ENCODE measurements at places on chromosomes 7 and 10.

GRCh38 chr10:16470747-16471146 is 33.9 kb downstream of the PTER start:
- no peak for DNase-seq

DNA sequence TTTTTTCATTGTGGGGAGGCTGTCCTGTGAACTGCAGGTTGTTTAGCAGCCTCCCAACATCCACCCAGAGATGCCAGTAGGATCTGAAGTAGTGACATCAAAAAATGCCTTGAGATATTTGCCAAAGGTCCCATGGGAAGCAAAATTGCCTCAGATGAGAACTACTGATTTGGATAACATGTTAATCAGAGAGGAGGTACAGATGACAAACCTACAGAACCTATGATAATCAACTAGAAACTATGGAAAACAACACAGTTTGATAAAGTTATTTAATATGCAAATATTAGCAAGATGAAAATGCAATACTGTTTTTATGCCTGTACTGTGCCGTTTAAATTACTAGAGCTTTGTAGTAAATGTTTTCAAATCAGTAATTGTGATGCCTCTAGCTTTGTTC is 90.9 kb upstream of the NOBOX start:
- no peak for DNase-seq

GRCh38 chr7:104980841-104981671 is 32.9 kb upstream of the KMT2E start:
- no peak for DNase-seq

DNA sequence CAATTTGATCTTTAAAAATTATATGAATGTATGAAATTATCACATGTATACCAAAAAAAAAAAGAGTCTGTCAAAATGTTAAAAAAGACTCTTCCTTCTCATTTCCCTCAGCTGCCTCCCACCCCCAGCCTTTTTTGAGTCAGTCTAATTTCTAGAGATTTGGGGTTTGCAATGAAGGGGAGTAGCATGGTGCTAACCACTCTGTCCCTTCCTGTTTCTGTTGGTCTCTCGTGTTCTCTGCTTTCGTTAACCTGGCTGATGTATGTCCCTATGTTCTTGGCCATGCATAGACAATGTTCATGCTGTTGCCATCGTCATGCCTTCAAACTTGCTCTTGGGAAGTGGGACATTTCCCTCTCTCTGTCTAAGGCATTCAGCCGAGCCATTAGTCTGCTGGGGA is 474.1 kb downstream of the LRMDA start:
- DNase-seq = no peak

GRCh38 chr10:28849309-28849708 is 172.0 kb downstream of the BAMBI start:
- DNase-seq = no peak

DNA sequence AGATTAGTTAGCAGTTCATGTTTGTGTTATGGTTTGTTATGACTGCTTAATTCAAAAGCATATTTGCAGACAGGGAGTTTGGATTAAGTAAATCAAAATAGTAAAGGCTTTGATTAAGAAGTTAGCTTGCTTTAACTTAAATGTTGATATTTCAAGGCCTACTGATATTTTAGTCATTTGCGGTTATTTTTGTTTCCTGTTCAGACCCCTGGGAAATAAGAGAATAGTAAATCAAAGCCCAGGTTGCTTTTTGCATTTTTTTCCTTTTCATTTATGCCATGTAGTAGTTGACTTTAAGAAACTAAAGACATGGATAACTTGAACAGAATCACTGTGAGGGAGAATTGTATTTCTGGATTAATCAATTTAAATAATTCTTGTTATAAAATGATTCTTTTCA is 77.3 kb downstream of the HDAC9 start:
- no peak for DNase-seq

DNA sequence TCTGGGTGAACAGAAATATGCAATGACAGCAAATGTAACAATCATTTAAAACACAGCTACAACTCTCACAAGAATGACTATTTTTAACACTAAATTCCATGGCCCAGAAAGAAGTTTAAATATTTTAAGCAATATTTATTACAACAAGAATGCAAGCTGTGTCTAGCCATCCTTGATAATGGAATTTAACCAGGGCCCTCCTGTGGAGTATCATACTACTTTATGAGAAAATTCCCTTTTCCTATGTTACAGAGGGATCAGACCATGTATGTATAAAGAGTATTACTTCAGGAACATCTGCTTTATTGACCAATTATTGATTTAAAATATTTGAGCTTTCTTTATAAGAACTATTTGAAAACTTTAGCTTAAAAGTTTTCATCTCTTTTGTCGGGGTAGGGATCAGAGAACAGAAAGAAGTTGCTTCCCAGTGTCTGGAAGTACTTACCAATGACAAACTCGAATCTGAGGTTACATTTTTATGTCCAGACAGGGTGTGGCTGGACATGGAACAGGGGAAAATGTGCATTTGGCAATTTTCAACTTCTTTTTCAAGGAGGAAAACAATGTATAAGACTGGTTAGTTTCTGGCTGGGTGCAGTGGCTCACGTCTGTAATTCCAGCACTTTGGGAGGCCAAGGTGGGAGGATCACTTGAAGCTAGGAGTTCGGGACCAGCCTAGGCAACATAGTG is 48.3 kb upstream of the NRBF2 start:
- DNase-seq = no peak

- no peak for DNase-seq
Measured at GRCh38 chr7:50308532-50309385, 4.2 kb downstream of the IKZF1 start.

DNA sequence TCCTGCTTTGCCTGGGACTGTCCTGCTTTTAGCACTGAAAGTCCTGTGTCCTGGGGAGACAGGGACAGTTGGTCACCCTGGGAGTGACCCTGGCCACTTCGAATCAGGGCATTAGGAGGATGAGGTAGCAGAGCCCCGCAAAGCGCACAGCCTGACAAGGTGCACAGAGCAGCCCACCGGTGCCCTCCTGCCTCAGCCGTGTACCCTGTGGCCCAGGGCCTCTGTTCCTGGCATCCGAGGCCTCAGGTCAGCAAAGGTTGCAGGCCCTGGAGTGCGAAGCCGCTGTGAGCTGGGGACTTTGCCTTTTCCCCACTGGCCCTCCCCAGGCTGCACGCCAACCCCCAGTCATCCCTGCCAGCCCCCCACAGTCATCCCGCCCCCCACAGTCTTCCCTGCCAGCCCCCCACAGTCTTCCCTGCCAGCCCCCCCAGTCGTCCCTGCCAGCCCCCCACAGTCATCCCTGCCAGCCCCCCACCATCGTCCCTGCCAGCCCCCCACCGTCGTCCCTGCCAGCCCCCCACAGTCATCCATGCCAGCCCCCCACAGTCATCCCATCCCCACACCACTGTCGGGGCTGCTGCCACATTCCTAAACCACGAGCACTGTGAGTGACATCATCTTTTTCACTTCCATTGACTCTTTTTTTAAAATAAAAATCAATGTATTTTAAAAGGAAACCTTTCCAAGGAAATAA is 91.8 kb downstream of the RGS10 start:
- no peak for DNase-seq

DNA sequence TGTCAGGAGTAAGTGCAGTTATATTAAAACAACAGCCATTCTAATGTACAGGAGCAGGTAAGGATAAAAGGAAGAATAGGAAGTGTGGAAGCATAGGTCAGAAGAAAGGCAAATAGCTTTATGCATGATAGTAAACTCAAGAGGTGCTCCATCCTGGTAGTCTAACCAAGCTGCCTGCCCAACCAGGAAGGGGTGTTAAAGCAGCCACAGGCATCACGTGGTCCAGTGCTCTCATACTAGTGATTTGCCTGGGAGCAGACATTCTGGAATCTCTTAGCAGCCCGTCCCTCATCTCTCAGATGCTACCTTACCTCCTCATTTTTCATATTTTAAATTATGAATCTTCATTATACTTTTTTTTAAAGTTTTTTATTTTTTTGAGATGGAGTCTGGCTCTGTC is 18.5 kb downstream of the ABRAXAS2 start:
- no peak for DNase-seq

DNA sequence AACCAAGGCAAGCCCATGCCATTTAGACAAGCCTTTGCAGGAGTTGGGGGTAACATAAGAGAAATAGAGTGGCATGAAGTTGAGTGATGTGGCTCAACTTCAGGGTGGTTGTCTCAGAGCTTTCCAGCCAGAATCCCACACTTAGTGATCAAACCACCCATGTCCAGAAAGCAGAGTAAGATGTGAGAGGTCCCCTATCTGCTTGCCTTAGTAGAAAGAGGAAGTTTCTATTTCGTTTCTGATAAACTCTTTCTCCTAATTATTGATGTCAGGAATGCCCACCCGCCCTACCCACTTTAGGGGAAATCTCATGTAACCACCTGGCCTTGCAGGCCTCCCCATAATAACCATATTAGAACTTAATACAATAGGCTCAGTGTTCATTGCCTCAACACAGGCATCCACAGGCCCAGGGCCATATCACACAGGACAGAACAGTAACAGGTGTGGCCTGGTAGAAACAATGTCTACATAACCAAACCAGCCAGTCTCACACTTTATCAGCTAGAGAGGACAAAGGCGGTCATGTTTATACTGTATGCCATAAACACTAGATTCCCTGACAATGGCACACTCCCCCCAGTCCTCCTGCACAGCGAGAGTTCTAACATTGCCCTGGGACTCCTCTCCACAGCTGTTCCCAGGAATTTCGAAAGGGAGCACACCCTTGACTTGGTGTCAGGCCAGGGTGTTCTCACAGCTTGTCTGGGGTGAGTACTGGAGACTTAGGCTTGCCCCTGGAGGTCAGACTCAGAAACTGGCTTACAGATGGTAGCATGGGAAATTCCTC is 364.4 kb downstream of the CXCL12 start:
- DNase-seq = no peak

GRCh38 chr10:34078745-34079470 is 736.2 kb downstream of the PARD3 start:
- DNase-seq = no peak

- no peak for DNase-seq
Measured at GRCh38 chr10:58691528-58691927, 178.9 kb downstream of the BICC1 start.

- no peak for DNase-seq
Measured at GRCh38 chr10:24681572-24682088, 42.1 kb downstream of the ARHGAP21 start.

- DNase-seq = no peak
Measured at GRCh38 chr7:8109196-8110022, 140.8 kb downstream of the GLCCI1 start.

DNA sequence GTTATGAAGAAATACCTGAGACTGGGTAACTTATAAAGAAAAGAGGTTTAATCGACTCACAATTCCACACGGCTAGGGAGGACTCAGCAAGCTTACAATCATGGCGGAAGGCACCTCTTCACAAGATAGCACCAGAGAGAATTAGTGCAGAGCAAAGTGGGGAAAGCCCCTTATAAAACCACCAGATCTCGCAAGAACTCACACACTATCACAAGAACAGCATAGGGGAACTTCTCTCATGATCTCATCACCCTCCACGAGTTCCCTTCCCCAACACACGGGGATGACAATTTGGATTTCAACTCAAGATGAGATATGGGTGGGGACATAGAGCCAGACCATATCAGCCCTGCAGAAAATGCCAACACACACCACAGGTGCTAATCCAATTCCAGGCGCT is 218.7 kb downstream of the PARD3 start:
- no peak for DNase-seq

DNA sequence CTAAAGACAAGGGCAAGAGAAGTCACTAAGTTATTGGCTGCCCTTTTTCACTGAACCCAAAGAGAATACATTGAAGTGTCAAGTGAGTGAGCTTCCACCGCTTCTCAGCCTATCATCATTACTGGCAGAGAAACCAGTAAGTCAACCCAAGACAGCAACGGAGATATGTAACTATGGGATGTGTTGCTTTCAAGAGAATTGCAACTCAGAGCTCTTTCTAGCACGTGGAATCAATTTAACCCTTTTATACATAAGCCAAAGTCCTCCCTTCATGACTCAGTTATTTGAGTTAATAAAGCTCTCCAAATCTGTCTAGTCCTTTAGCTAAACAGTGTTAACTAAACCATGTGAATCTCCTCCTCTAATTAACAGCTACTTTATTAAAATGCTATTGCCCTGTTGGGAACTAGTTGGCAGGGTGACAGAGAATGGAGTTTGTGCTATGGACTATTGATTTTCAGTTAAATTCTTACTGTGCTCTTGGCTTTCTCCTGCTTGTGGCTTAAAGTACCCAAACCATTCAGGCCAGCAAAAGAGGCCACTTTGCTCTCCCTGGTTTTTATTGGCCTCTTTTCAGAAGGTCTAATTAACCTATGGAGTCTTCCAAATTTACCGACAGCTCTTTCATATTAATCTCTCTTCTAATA is 287.7 kb downstream of the NRG3 start:
- no peak for DNase-seq

GRCh38 chr10:86970162-86970981 is 2.1 kb downstream of the ADIRF start:
- no peak for DNase-seq

- DNase-seq = no peak
Measured at GRCh38 chr10:131011936-131012640, 299.4 kb downstream of the TCERG1L start.

GRCh38 chr10:120917521-120918250 is 66.5 kb downstream of the WDR11 start:
- DNase-seq = no peak

DNA sequence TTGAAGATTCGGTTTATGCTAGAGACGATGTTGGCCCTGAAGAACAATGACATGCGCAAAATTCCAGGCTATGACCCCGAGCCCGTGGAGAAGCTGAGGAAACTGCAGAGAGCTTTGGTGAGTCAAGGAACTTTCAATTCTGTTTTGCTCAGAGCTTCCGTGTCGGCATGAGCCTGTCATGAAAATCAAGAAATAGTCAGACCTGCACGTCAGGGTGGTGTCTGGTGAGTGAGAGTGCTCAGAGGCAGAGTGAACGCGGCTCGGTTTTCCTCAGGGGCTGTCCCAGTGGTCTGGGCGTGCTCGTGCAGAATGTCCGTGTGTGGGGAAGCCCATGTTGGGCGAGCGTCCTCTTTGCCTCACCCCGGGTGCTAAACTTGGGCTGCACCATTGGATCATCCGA is 12.6 kb downstream of the NOM1 start:
- no peak for DNase-seq

DNA sequence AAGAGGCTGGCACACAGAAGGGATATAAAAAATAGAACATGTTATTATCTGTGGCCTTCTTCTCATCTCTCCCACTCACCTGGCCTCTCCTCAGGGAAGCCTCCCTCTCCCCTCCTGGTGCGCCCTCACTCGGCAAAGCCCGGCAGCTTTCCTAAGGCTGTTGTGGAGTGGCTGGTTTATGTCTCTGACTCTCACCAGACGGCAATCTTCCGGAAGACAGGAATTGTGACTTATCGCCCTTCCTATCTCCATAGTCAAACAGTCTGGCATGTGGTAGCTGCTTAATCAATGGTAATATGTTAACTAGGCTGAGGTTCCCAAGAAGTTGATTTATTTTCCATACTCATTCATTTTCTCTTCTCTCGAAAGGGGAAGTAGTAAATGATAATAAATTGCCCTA is 78.7 kb downstream of the ATXN7L1 start:
- DNase-seq = no peak

GRCh38 chr7:141418066-141418465 is 133.1 kb upstream of the AGK start:
- DNase-seq = no peak

GRCh38 chr7:14673202-14673601 is 229.3 kb downstream of the DGKB start:
- no peak for DNase-seq
